Uterus (tissue), 4 donors: ENCODE measurements at places on chromosomes 11 and 22.

DNA sequence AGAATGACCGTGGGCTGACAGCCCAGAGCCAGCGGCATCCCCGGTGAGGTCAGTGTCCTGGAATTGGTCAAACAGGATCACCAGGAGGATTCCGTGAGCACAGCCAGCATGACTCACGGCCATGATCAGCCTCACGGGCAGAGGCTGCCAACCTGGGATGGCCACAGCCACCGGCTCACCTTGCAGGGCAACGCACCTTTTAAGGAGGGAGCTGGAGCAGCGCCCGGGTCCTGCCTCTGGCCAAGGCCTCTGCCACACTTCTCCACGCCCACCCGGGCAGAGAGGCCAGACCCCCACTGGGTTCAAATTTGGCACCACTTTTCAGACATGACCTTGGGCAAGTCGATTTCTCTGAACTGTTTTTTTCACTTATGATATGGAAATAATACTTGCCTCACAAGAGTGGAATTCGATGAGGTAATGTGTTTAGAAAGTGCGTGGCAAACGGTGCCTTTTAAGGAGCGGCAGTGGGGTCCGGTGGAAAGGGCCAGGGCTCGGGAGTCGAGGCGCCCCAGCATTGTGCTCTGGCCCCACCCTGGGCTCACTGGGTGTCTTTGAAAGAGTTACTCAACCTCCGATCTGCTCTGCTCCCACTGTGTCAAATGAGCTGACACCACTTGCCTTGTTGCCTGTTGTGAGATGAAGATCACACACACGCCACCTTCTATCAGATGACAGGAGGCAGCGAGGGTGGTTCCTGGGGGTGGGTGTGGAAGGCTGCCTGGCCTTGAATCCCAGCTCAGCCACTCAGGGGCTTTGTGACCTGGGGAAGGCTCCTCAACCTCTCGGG is 16.0 kb downstream of the TXN2 start:
- peak; percentile 79 for DNase-seq

DNA sequence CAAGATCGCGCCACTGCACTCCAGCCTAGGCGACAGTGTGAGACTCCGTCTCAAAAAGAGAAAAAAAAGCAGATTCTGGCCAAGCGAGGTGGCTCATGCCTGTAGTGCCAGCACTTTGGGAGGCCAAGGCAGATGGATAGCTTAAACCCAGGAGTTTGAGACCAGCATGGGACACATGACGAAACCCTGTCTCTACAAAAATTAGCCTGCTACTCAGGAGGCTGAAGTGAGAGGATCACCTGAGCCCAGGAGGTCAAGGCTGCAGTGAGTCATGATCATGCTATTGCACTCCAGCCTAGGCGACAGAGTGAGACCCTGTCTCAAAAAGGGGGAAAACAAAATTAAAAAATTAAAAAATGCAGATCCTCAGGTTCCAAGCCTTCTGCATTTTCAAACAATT is 14.0 kb downstream of the PGAP2 start:
- no peak for DNase-seq

DNA sequence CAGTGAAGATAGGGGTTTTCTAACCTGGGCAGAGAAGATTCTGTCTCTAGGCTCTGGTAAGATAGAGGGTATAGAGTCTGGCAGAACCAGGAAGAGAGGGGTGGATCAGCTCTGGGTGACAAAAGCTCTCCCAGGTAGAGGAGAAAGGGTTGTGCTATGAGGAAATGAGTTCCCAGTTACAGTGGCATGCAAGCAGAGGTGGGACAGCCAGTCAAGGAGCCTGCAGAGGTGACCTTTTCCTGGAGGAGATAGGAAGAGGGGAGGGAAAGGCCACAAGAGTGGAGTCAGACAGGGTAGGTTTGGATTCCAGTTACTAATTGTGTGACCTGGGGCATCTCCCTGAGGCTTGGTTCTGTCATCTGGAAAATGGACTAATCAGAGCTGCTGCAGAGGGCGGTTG is 3.4 kb upstream of the CAPN5 start:
- no peak for DNase-seq

GRCh38 chr11:68043349-68044144 is 4.7 kb downstream of the TCIRG1 start:
- DNase-seq: peak; percentile 62

- no peak for DNase-seq
Observed at GRCh38 chr11:130211144-130211543, 51.6 kb downstream of the ST14 start.

GRCh38 chr11:111976119-111976766 is 39.1 kb downstream of the DIXDC1 start:
- DNase-seq: no peak

DNA sequence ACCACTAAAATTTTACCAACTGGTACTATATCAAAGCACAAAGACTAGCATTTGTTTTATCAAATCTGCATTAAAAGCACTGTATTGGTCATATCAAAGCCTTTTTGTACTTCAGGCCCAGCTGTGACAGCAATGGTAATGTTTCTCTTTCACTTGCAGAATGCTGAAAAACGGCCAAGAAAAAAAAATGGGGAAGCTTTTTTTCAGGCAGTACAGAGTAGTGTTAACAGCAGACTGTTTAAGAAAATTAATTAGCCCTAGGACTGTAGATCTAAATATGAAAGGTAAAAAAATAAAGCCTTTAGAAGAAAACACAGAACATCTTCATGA is 33.3 kb downstream of the DENND5A start:
- no peak for DNase-seq

DNA sequence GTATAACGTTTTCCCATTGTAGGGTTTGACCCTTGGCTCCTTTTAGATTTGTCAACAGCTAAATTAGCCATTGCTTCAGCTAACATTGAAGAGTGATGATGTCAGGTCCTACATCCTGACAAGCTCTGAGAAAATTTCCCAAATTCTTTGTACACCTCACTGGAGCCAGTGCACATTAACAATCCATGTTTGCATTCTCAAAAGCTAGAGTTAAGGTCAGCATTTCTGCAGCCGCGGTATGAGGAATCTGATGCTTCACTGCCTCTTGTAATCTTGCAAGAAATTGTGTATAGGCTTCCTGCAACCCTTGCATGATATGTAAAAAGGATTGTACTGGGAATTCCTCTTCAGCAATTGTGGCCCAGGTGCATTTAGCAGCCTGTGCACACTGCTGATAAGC is 33.1 kb upstream of the NCAM1 start:
- DNase-seq: no peak

DNA sequence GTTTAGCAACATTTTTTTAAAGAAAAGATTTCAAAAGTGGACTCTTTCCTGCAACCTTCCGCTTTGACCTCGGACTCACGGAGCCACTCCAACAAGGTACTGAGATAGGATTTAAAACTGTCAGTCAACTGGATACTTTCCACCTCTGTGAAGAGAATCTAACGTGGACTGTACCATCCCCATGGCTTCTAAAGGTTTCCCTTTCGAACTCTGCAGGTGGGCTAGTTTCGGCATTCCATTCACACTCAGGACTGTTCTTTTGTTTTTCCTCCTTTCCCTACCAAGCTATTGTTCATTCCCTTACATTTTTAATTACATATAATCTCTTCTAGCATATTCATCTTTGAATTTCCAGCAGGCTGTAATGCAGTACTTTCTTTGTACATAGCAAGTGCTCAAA is 88.5 kb upstream of the AKIP1 start:
- no peak for DNase-seq

DNA sequence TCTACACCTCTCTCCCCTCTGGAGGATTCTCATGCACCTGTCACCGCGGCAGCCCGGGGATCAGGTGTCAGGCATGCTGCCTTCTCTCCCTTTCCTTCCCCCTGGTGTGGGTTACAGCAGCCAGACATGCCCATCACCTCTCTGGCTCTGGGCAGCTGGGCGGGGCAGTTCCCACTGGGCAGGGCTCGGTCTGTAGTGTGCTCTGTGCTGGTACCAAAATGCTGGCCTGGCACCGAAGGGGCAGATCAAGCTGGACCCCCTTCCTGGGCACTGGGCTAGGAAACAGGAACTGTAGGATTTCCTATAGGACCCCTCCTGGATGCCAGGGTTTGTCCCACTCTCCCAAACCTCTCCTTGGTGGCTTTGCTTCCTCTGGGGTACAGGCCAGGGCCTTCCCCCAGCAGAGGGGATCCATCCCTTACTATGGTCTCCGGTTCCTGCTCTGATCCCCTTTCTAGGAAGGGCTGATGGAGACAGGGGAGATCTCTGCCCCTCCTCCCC is 821 bp downstream of the GAL3ST1 start:
- DNase-seq: no peak

DNA sequence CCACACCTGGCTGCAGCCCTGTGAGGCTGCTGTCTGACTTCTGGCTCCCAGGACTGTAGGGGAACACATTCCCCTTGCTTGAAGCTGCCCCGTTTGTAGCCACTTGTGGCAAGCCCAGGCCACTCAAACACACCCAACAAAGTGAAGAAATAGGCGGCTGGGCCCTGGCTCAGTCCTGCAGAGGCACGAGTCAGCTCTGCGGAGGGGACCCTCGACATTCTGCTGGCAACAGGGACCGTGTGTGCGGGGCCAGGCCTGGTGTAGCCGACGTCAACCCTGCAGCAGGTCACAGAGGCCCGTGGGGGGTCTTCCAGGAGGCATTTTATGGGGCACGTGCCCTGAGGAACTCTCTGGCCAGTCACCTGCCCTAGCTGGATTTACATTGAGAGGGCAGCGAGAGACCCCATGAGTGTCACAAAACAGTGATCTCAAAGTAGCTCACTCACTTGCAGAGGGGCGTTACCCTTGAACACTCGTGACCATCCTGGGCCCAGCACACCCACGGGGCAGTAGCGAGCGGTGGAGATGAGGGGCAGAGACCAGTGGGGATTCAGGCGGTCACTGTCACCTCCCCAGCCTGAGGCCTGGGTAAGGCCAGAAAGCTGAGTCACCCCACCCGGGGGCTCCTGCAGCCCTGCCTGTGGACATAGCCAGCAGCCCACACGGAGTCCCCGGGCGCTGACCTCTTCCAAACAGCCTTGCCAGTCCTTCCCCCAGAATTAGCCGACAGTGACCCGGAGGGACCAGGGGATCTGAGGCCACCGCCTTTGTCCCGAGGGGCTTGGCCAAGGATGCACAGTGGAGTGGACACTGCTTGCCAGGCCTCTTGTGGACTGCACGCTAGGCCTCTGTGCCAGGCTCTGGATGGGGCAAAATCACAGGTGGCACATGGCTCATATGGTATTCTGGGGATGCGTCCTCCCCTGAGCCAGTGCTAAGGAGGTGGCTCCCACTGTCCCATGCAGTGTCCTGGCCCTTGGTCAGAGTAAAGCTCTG is 139.5 kb downstream of the CTTN start:
- DNase-seq: no peak

- no peak for DNase-seq
Observed at GRCh38 chr11:12900496-12900895, 108.6 kb upstream of the RASSF10 start.
